ENCODE measurements at places on chromosomes 2 and 18.

DNA sequence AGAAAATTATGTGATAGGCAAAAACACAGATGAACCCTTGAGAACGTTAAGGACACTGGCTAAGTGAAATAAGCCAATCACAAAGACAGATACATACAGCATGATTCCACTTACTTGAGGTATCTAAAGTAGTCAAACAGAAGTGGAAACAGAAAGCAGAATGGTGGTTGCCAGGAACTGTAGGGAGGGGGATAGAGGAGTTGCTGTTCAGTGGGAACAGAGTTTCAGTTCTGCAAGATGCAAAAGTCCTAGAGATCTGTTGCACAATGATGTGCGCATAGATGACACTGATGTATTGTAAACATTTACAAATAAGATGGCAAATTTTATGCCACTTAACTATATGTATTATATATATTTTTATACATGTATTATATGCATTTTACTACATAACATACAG lies 59.7 kb downstream of the POLE4 start:
- H3K4me3 ChIP-seq = no peak overlapping the region
- H3K27me3 ChIP-seq = no peaks in the 10 kb centered on the region
- no peaks in the 10 kb centered on the region for H3K36me3 ChIP-seq

DNA sequence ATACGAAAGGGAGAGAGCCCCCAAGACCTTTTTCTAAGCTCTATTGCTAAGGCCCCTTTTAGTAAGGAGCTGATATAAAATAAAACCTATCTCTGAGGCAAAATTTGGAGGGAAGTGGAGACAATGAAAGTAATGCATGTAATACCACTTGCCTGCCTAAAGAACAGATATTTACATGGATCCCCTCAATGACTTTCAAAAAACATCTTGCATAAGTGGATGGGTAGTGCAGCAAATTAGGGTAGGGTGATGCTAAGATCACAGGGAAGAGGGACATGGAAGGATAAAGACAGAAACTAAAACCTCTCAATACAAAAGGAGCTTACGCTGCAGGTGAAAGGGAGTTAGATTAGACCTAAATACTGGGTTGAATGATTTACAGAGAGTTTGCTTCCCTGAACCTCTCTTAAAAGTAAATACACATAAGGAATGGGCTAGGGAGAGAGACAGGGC lies 1.1 kb downstream of the ZNF513 start:
- peaks cover 58% of the 10 kb centered on the region for H3K4me1 ChIP-seq
- peaks cover 79% of the 10 kb centered on the region for H3K36me3 ChIP-seq
- DNase-seq = no peak
- H3K4me3 ChIP-seq = peak overlapping the region; percentile 80

DNA sequence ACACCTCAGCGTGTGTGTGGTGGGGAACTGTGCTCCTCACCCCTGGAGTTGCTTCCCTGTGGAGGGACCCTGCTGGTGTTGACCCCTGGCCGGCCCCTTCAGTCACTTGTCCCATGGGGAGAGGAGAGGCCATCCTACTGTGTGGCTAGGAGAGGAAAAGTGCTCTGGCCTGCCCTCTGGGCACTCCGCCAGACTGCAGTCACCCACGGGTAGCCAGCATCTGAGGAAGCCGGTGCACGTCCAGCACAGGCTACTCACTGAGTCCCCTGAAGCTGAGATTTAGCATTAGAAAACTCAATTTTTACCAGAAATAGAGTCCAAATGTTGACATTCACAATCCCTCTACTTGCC lies 211.5 kb upstream of the RAB6C start:
- peaks cover 3% of the 10 kb centered on the region for H3K4me1 ChIP-seq
- no peak overlapping the region for H3K27ac ChIP-seq
- no peak overlapping the region for H3K4me3 ChIP-seq
- H3K27me3 ChIP-seq = no peaks in the 10 kb centered on the region
- no peaks in the 10 kb centered on the region for H3K36me3 ChIP-seq

GRCh38 chr18:29096079-29096770 lies 919.3 kb upstream of the CDH2 start:
- H3K27ac ChIP-seq = no peak overlapping the region
- no peaks in the 10 kb centered on the region for H3K27me3 ChIP-seq

GRCh38 chr18:47882641-47883040 lies 47.8 kb downstream of the SMAD2 start:
- no peak overlapping the region for H3K4me3 ChIP-seq
- no peak for DNase-seq
- no peak overlapping the region for H3K27ac ChIP-seq
- no peaks in the 10 kb centered on the region for H3K27me3 ChIP-seq
- H3K4me1 ChIP-seq = no peaks in the 10 kb centered on the region
- peaks cover 32% of the 10 kb centered on the region for H3K36me3 ChIP-seq

GRCh38 chr2:230796280-230796862 lies 68.4 kb upstream of the ITM2C start:
- H3K4me3 ChIP-seq = no peak overlapping the region
- peaks cover 8% of the 10 kb centered on the region for H3K4me1 ChIP-seq
- peaks cover 30% of the 10 kb centered on the region for H3K36me3 ChIP-seq
- no peaks in the 10 kb centered on the region for H3K27me3 ChIP-seq
- no peak overlapping the region for H3K27ac ChIP-seq

DNA sequence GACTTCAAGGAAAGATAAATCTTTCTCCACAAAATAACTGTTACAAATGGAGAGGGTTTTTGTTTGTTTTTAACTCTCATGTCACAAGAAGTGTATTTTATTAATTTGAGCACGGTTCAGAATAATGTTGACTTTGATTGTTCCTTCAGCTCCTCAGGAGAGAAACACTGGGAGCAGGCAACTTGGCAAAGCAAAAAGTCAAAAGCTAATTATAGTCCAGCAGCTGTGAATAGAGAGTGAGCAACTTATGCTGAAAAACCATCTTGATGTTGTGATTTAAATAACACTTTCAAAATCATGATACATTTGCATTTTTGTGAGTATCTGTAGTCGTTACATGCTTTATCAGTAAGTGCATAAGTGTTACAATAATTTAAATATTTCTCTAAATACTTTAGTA lies 37.5 kb upstream of the TTN start:
- peaks cover 12% of the 10 kb centered on the region for H3K4me1 ChIP-seq
- no peak for DNase-seq
- no peak overlapping the region for H3K4me3 ChIP-seq
- no peaks in the 10 kb centered on the region for H3K27me3 ChIP-seq
- H3K27ac ChIP-seq = no peak overlapping the region

GRCh38 chr2:219218217-219218731 lies 484 bp downstream of the ABCB6 start:
- H3K27ac ChIP-seq = peak overlapping the region; percentile 99
- H3K27me3 ChIP-seq = no peaks in the 10 kb centered on the region
- peaks cover 18% of the 10 kb centered on the region for H3K36me3 ChIP-seq
- peak; percentile 85 for DNase-seq
- H3K4me3 ChIP-seq = peak overlapping the region; percentile 70
- peaks cover 5% of the 10 kb centered on the region for H3K4me1 ChIP-seq

DNA sequence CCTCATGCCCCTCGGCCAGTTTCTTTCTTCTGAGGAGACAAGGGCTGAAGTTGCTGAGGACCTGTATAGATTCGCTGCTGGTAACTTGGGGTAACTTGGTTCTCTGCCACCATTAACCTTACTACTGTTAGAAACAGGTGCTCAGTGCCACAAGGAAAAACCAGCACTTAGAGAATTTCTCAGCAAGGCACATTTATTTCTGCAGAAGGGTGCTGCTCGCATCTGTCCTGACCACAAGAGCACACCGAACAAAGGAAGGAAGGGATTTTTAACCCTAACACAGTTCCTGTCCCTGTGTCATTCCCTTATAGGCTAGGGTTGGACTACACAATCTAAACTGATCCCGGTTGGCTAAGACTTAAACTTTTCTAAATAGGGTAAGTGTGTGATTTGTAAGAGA lies 154.1 kb downstream of the SOCS6 start:
- no peaks in the 10 kb centered on the region for H3K36me3 ChIP-seq
- no peak overlapping the region for H3K27ac ChIP-seq
- H3K4me1 ChIP-seq = no peaks in the 10 kb centered on the region
- H3K4me3 ChIP-seq = no peak overlapping the region
- no peaks in the 10 kb centered on the region for H3K27me3 ChIP-seq
- DNase-seq = no peak

GRCh38 chr18:6221602-6222014 lies 193.1 kb downstream of the L3MBTL4 start:
- no peaks in the 10 kb centered on the region for H3K36me3 ChIP-seq
- no peaks in the 10 kb centered on the region for H3K27me3 ChIP-seq
- no peak overlapping the region for H3K27ac ChIP-seq

- peak overlapping the region; percentile 79 for H3K4me3 ChIP-seq
- H3K27ac ChIP-seq = peak overlapping the region; percentile 77
- no peaks in the 10 kb centered on the region for H3K27me3 ChIP-seq
Observed at GRCh38 chr18:54268751-54269150, 566 bp upstream of the POLI start.

GRCh38 chr18:63579616-63580015 lies 7.5 kb upstream of the SERPINB13 start:
- H3K36me3 ChIP-seq = no peaks in the 10 kb centered on the region
- no peaks in the 10 kb centered on the region for H3K27me3 ChIP-seq
- no peak for DNase-seq
- H3K4me3 ChIP-seq = no peak overlapping the region
- no peak overlapping the region for H3K27ac ChIP-seq
- no peaks in the 10 kb centered on the region for H3K4me1 ChIP-seq

- no peaks in the 10 kb centered on the region for H3K4me1 ChIP-seq
- no peak overlapping the region for H3K4me3 ChIP-seq
- no peaks in the 10 kb centered on the region for H3K27me3 ChIP-seq
- DNase-seq = no peak
- H3K36me3 ChIP-seq = no peaks in the 10 kb centered on the region
Observed at GRCh38 chr2:236342951-236343350, 78.7 kb upstream of the ASB18 start.

- DNase-seq = no peak
- no peaks in the 10 kb centered on the region for H3K27me3 ChIP-seq
- H3K27ac ChIP-seq = peak overlapping the region; percentile 57
- H3K4me3 ChIP-seq = no peak overlapping the region
- H3K36me3 ChIP-seq = peaks cover 21% of the 10 kb centered on the region
- no peaks in the 10 kb centered on the region for H3K4me1 ChIP-seq
Observed at GRCh38 chr2:43787895-43788294, 14.1 kb downstream of the DYNC2LI1 start.

DNA sequence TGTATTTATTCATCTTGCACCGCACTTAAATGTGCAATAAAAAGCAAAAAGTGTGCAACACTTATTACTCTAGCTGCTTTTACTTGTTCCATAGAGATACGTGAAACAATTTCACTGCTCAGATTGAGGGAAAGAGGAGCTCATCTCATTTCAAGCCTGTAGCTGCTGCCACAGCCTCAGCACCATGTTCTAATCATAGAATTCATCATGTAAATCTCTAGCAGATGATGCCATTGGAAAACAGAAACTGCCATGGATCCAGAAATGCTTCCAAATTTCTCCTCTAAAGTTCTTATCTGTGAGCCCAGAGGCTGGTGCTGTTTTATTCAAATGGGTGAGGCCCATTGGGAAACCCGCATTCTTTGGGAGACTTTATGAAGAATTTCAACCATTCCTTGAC lies 2.0 kb downstream of the CDC42EP3 start:
- H3K27ac ChIP-seq = peak overlapping the region; percentile 86
- H3K4me3 ChIP-seq = peak overlapping the region; percentile 100
- H3K27me3 ChIP-seq = no peaks in the 10 kb centered on the region
- H3K36me3 ChIP-seq = peaks cover 49% of the 10 kb centered on the region
- H3K4me1 ChIP-seq = peaks cover 37% of the 10 kb centered on the region

- no peaks in the 10 kb centered on the region for H3K27me3 ChIP-seq
- no peak overlapping the region for H3K4me3 ChIP-seq
- no peaks in the 10 kb centered on the region for H3K4me1 ChIP-seq
- H3K36me3 ChIP-seq = no peaks in the 10 kb centered on the region
- no peak for DNase-seq
- H3K27ac ChIP-seq = no peak overlapping the region
Observed at GRCh38 chr2:42847596-42848151, 55.3 kb upstream of the HAAO start.

DNA sequence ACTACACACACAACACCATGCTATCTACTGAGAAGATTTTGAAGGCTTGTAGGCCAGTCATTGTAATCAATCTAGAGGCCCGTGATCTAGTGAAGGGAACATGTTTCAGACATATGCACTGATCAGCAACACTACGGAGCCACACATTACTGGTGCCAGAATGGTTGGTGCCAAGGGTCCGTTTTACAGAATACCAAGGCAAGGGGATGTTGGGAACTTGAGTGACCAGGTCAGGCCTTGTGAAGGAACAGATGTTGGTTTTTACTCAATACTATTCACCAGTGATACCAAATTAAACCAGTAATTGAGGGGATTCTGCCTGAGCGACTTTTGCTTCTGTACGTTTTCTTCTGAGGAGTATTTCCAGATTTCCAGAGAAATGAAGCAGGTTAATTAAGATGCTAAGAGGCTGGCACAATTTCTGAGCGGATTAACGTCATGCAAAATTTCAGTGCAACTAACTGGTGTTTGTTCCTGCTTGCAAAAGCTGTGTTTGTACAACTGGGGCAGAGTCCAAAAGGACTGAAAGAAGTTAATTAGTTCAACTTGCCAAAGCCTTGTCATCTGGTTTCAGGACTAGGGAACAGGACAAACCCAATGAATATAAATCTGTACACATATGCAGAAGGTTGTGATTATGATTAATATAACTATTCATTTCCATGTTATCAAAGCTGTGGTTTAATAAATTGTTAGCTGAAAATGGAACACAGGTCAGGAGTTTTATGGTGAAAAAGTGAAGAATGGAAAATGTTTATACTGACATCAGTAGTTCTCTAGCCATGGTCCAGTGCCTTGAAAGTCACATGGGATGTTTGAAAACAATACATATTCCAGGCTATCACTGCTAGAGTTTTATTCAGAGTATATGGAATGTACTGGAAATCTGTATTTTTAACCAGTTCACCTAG lies 432.1 kb upstream of the DCC start:
- no peaks in the 10 kb centered on the region for H3K4me1 ChIP-seq
- no peaks in the 10 kb centered on the region for H3K27me3 ChIP-seq
- no peak overlapping the region for H3K4me3 ChIP-seq
- no peaks in the 10 kb centered on the region for H3K36me3 ChIP-seq

DNA sequence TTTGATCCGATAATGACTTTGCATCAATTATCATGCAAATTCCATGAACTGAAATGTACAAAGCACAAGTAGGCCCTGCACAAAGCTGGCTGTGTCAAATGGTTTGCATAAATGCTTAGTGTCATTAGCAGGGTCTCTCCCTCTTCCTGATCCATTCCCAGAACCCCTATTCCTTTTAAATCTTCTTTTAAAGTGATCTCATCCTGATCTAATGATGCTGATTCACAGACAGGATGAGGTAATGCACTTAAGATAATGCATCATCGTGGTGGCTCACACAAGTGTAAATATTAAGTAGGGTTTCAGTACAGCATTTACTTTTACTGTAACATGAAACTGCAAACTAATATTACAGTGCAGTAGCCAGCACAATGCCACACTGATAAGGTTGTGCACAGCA lies 304.8 kb upstream of the SOX11 start:
- H3K27me3 ChIP-seq = no peaks in the 10 kb centered on the region
- no peak overlapping the region for H3K27ac ChIP-seq
- no peak overlapping the region for H3K4me3 ChIP-seq
- DNase-seq = no peak
- no peaks in the 10 kb centered on the region for H3K36me3 ChIP-seq

GRCh38 chr18:75377258-75377657 lies 50.2 kb downstream of the SMIM21 start:
- no peak overlapping the region for H3K27ac ChIP-seq
- H3K36me3 ChIP-seq = no peaks in the 10 kb centered on the region
- H3K27me3 ChIP-seq = no peaks in the 10 kb centered on the region
- no peak overlapping the region for H3K4me3 ChIP-seq
- H3K4me1 ChIP-seq = peaks cover 9% of the 10 kb centered on the region
- DNase-seq = no peak

GRCh38 chr2:114661971-114662939 lies 219.8 kb downstream of the DPP10 start:
- no peaks in the 10 kb centered on the region for H3K27me3 ChIP-seq
- no peak overlapping the region for H3K27ac ChIP-seq
- DNase-seq = peak; percentile 17
- H3K36me3 ChIP-seq = no peaks in the 10 kb centered on the region
